ENCODE measurements at places on chromosomes 4 and X.

DNA sequence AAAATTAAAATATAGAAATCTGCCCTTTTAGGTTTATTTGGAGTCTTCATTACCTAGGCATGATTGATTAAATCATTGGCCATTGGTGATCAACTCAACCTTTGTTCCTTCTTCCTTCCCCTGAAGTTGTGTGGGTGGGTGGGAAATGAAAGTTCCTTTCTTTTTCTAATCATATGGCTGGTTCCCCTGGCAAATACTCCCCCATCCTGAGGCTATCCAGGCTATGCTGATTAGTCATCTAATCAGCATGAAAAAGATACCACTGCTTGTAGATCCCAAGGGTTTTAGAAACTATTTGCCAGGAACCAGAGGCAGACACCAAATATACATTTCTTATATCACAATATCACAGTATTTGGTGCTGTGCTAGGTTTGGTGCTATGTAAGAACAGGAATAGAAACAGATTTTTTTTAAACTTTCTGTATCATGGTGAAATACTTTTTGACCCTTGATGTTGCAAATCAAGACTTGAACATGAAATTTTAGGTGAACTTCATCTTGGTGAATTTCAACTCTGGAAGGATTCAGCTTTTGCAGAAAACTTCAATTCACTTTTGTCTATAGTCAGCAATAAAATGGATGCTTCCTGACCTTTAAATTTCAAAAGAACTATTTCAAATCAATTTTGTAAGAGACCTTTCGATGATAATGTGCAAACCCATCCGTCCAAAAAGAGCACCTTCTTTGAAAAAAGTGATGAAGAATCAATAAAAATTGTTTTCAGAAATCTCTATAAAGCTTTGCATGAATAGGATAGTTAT is 71.1 kb downstream of the CCSER1 start:
- DNase-seq = no peak

DNA sequence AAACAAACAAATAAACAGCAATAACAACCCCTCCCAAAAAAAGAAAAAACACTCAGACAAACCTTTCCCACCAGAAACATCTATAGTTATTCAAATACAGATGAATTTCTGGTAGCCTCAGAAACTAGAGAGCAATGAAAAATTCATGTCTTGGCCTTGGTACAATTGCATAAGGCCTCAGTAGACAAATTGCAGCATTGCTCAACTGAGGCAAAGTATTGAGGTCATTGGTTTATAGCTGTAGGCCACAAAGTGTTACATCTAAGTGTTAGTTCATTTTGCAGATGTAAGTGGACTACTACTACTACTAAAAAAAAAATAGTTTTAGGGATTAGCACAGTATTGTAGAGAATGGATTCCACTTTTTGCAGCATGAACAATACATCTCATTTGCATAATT is 2268.3 kb downstream of the ARAP2 start:
- no peak for DNase-seq

- no peak for DNase-seq
These were observed 66.3 kb downstream of the DHRSX start for GRCh38 chrX:2434270-2435163.

DNA sequence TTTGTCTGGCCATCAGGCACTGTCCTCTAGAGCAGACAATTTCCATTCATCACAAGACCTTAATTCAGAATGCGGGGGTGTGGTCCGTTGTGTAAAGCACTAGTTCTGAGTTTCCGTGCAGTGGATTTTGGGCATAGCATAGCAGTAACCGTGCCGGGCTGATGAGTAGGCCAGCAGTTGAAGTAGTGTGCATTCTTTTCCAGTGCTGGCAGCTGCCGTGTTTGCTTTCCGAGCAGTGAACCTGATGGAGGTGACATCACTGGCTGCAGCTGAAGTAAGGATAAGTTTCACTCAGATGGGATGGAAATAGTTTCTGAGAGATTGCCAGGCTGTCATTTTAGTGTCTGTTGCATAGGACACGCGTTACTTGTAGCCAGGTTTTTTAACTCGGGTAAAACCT is 107.0 kb upstream of the STIM2 start:
- no peak for DNase-seq

- DNase-seq = no peak
These were observed 5.3 kb upstream of the PAPSS1 start for GRCh38 chr4:107725281-107725859.

DNA sequence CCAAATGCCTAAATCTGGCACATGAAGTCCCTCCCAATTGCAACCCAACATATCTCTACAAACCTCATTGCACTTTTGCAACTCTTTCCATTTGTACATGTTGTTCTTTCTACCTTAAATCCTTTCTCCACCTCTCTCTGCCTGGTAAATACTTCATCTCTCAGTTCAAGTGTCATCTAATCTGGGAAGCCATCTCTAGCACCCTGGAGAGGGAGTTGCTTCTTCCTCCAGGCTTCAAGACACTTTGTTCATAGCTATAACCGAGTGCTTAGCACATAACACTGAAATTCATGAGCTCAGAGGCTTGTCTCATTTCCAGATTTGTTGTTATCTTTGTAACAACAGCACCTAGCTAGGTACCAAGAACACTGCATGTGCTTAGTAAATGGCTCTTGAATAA is 114.8 kb upstream of the NAP1L5 start:
- no peak for DNase-seq

DNA sequence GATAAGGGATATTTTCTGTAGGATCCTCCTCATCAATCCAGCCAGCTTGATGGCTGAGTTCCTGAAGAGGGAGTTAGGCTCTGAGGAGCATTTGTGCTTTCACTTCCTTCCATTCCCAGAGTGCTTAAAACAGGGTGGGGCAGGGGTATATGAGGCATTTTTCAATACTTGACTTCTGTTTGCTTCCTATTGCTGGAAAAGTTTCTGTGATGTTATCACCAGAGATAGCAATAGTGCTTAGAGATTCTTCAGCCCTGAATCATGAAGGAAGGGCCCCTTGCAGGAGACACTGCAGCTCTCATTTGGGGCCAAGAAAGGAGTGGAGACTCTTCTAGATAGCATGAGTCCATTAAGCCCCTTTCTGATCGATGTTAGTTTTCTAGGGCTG is 166.7 kb upstream of the RPS6KA3 start:
- no peak for DNase-seq

DNA sequence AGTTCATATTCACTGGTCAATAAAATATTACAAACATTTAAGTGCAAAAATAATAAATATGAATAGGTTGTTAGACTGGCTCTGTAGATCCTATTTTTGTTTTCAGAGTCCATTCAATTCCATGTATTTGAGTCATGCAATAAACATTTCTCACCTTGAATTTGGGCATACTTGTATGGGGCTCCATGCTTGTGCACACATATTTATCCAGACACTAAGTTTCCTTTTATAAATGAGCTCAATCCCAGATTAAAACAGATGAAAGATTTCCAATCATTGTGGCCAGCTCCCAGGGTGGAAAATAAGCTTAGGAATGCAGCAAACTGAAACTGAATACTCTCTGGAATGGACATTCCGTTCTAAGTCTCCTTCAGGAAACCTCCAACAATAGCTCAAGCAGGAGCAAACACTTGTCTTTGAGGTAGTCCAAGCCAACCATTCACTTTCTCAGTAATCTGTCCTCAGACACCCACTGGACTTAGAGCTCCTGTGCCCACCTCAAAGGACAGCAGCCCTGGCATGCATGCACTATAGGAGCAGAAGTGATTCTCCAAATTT is 16.4 kb downstream of the DMD start:
- DNase-seq = no peak

DNA sequence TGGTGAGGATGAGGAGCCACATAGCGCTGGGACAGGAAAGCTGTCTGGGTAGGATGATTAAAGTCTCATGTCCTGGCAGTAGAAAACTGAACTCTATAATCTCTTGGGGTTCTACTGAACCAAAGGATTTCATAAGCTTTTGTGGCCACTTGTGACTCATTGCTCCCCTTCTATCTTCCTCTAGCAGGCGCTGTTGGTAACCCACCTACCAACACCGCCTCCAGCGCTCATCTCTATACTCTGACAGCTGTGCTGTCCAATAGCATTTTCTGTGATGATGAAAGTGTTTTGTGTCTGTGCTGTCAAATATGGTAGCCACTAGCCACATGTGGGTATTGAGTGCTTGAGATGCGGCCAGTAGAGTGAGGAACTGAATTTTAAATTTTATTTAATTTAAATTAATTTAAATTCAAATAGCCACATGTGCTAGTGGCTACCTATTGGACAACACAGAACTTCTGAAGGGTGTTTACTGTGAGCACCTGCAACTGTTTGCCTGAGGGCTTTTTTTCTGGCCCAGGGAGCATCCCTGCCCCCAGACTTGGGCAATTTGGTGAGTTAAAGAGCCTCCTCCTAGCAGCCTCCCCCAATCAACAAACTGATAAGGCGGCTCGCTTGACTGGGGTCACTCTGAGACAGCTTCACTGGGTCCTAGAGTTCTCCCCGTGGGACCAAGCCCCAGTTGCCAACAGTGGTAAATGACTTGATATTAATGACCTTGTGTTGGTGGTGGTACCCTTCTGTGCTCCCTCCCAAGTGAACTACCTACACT is 169.2 kb upstream of the ATP6AP2 start:
- DNase-seq = no peak

- DNase-seq = no peak
These were observed 103.4 kb upstream of the HS3ST1 start for GRCh38 chr4:11532138-11532537.

- DNase-seq = no peak
These were observed at the start of gene GPR101 for GRCh38 chrX:137033774-137034507. TSS of gene GPR101 (minus strand) at chrX:137033995. CDS start at chrX:137031674, 2,321 bp downstream.

DNA sequence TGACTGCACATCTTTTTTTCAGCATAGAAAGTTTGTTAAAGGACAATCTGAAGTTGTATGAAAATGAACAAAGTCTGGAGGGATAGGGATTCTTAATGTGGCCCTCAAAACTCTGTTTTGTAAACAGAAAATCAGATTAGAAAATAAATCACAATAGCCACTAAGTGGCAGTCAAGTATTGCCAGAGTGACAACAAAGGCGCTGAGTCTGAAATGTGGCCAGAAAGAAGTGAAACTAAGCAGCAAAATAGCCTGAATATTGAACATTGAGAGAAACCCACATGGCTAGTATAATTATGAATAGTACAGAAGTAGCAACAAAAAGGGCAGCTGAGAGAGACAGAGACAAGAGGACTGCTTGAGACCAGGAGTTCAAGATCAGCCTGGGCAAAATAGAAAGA is 81.1 kb upstream of the CT45A1 start:
- no peak for DNase-seq

- DNase-seq = no peak
These were observed 75.1 kb downstream of the CEP44 start for GRCh38 chr4:174358829-174359228.

DNA sequence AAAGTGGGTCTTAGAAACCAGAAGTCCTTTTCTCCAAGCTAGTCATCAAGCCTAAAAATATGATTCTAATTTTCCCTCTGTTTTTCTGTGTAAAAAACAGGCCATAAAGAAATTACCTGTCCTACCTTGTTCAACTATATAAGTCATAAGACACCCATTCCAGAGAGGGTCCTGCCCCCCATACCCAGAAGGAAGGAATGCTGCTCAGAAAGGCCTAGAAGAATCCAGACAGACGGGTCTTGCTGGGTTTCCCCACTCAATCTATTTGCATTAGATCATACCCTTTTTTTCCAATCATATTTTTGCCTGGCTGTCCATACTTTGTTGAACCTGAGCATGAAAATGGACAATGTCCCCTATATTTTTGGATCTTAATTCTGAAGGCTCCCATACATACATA is 16.3 kb upstream of the XAGE2 start:
- DNase-seq = no peak

- peak; percentile 59 for DNase-seq
These were observed 108.6 kb downstream of the SMIM20 start for GRCh38 chr4:26022346-26023202.

All from NCI-H2081 treated with DMSO at 0.1 percent for 48 hours (cell line).